Left ventricle myocardium inferior (tissue), 1 donor: ENCODE measurements at places on chromosomes 2 and 18.

GRCh38 chr18:7332452-7332851, 101.6 kb downstream of the LRRC30 start:
- no peak overlapping the region for H3K27ac ChIP-seq
- H3K4me3 ChIP-seq, result no peak overlapping the region
- no peaks in the 10 kb centered on the region for H3K36me3 ChIP-seq
- DNase-seq, result no peak

DNA sequence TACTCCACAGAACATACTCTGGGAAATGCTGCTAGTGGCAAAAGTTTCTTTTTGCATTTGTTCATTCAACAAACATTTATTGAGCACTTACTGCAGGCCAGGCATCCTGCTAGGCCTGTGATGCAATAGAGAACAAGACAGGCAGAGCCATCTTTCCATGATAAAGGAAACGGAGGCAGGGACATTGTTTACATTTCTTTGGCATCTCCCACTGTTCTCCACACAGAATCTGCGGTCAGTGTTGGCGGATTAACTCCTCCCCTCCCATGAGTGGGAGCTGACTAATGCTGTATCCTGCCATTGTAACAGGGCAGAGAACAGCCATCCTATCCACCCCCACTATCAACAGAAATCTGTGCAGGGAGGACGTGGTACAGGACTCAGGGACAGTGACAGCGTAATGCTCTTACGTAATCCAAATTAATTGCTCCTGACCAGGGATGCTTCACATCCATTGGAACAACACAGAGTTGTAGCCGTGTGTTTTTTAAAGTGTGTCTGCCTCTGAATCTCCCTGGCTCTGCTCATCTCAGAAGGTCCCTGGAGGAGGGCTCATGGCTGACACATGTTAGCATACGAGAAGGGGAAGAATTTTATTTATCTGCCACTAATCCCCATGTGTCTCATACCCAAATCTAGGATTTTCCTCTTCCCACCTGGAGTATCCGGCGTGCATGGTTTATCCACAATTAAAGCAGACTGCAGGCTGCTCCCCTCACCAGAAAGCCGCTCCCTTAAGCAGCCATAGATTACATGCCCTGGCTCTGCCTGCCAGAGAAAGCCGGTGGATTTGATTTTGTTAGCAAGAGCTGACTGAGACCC, 32.3 kb downstream of the STEAP3 start:
- no peaks in the 10 kb centered on the region for H3K27me3 ChIP-seq
- H3K27ac ChIP-seq, result no peak overlapping the region
- H3K4me1 ChIP-seq, result peaks cover 32% of the 10 kb centered on the region
- no peak overlapping the region for H3K4me3 ChIP-seq

- peak within 1 kb of the TSS; percentile 75 for H3K4me3 ChIP-seq
- peak; percentile 98 for DNase-seq
- peaks cover 66% of the 10 kb centered on the region for H3K36me3 ChIP-seq
- peaks cover 40% of the 10 kb centered on the region for H3K4me1 ChIP-seq
These were observed at the start of gene ABCB6 for GRCh38 chr2:219218732-219219701. Gene ABCB6, minus strand, starts transcription at chr2:219218958. Its CDS starts 285 bp downstream, at chr2:219218673.

GRCh38 chr2:144466637-144467036, 53.3 kb downstream of the ZEB2 start:
- no peak overlapping the region for H3K4me3 ChIP-seq
- no peaks in the 10 kb centered on the region for H3K27me3 ChIP-seq
- H3K36me3 ChIP-seq, result no peaks in the 10 kb centered on the region
- no peak overlapping the region for H3K27ac ChIP-seq

GRCh38 chr2:109440499-109441156, 173.1 kb downstream of the SEPTIN10 start:
- H3K4me3 ChIP-seq, result no peak overlapping the region
- H3K27me3 ChIP-seq, result no peaks in the 10 kb centered on the region
- peaks cover 41% of the 10 kb centered on the region for H3K36me3 ChIP-seq
- DNase-seq, result no peak
- H3K4me1 ChIP-seq, result peaks cover 43% of the 10 kb centered on the region

DNA sequence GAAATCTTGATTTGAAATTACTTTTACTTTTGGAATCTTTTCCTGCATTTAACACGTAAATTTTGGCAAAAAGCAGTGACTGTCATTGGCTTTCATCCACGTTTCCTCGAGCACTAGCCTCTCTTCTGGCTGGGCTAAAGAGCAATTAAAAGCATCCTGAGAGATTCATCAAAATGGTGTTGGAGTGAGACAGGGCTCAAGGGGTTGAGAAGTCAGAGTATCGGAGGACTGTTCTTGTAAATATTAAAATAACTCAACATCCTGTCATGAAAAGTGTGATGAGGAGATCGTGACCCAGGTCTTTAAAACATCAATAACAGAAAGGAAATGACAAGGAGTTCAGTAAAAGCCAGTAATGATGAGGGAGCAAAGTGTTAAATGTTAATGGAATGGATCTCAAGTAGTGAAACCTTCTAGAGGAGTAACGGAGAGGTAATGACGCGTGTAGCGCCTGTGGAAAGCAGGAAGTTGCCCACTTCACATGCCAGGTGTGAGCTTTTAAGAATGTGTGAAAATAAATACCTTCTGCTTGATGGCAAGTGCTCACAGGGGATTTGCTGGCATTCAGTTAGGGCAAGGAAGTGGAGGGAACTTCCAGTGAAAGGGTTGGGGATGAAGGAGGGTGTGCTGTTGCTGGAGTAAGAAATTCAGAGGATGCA, 754.4 kb downstream of the ADCYAP1 start:
- DNase-seq, result no peak
- no peaks in the 10 kb centered on the region for H3K36me3 ChIP-seq
- H3K27ac ChIP-seq, result no peak overlapping the region
- H3K27me3 ChIP-seq, result no peaks in the 10 kb centered on the region

- peak overlapping the region; percentile 81 for H3K4me3 ChIP-seq
- no peaks in the 10 kb centered on the region for H3K36me3 ChIP-seq
- peaks cover 15% of the 10 kb centered on the region for H3K27me3 ChIP-seq
- H3K4me1 ChIP-seq, result peaks cover 55% of the 10 kb centered on the region
These were observed 1.1 kb downstream of the NPC1 start for GRCh38 chr18:23585007-23585871.

DNA sequence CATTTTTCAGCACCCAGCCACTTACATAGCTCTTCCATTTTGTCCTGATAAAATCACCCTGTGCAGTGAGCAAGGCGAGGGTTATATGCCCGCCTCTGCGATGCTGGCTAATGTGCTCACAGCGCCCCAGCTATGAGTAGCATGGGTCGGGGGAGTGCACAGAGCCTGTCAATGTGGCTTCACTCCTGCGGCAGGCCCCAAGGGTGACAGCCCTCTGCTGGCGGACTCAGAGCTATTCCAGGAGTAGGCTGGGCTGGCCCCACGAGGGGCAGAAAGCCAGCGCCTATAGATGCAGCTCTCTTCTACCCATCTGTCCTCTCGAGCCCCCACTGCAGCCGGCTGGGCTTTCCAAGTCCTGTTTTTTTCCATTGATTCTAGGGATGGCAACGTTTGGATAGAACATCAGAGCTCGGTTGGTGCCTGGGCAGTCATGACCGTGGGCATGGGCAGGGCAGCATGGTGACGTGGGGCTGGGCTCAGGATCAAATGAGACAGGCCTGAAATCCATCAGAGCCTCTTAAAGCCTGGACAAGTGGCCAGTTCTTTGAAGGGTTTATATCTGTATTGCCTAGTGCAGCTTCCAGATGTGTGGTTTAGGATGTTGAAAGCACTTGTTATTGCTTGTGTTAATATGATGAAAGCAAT, 134.7 kb downstream of the MCFD2 start:
- H3K27ac ChIP-seq, result peak overlapping the region; percentile 78
- peaks cover 46% of the 10 kb centered on the region for H3K4me1 ChIP-seq
- DNase-seq, result peak; percentile 45
- H3K27me3 ChIP-seq, result no peaks in the 10 kb centered on the region
- no peak overlapping the region for H3K4me3 ChIP-seq
- no peaks in the 10 kb centered on the region for H3K36me3 ChIP-seq

- H3K4me3 ChIP-seq, result no peak overlapping the region
- H3K36me3 ChIP-seq, result no peaks in the 10 kb centered on the region
- no peak overlapping the region for H3K27ac ChIP-seq
- DNase-seq, result no peak
These were observed 90.6 kb downstream of the PAX3 start for GRCh38 chr2:222208010-222208690.

DNA sequence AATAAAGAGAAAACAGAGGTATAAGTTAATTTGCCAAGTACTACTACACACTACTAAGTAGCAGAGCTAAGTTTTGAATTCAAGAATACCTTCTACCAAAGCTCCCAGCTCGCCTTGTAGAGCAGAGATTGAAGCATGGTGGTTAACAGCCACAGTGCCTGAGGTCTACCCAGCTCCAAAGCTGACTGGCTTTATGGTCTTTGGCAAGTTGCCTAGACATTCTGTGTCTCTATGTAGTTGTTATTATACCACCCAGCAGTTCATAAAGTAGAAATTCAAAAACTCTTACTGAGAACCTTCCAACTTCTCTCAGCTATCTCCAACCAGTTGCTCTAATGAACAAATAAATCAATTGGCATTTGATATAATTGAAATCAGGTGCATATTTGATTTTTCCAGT, 87.8 kb downstream of the PDE11A start:
- H3K4me1 ChIP-seq, result no peaks in the 10 kb centered on the region
- H3K27me3 ChIP-seq, result no peaks in the 10 kb centered on the region
- no peaks in the 10 kb centered on the region for H3K36me3 ChIP-seq
- H3K4me3 ChIP-seq, result no peak overlapping the region
- DNase-seq, result no peak

DNA sequence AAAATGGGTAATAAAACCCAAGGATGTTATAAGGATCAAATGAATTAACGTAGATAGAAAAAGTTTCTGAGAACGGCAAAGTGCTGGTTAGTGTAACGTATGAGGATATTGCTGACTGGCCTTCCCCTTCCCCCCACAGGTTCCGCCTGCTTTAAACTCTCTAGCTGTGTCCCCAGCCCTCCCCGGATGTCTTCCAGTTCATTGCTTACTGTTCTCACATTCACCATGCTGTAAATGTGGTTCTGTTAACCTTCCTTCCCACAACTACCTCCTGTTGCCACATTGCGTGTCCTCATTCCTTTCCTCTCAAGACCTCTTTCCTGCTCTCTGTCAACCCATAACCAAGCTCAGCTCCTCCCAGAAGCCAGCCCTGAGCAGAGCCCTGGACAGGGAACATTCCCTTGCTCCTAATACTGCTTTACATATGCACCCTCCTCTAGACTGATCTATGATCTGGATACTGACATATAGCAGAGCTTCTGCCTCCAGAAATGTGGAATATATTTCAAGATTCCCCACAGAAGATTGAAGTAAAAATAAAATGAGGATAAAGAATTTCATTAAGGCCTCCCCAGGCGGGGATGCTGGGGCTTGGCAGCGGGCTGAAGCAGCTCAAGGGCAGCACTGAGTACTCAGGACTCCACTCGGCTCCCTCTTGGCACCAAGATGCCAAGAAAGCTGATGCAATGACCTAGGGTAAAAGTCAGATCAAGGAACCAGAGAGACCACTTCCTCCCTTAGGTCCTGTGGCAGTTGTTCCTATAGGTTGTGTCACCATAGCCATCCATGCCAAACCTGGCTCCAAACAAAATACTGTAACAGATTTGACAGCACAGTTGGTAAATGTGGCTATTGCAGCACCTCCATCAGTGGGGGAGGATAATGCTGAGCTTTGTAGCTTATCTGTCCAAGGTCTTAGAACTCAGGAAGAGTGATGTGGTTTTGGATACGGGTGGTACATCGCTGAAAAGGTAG, 136.4 kb upstream of the PIK3C3 start:
- no peak for DNase-seq
- no peaks in the 10 kb centered on the region for H3K4me1 ChIP-seq
- no peaks in the 10 kb centered on the region for H3K27me3 ChIP-seq
- no peak overlapping the region for H3K4me3 ChIP-seq
- no peak overlapping the region for H3K27ac ChIP-seq

GRCh38 chr2:232052591-232052990, 91.1 kb downstream of the DIS3L2 start:
- H3K36me3 ChIP-seq, result no peaks in the 10 kb centered on the region
- H3K4me1 ChIP-seq, result peaks cover 12% of the 10 kb centered on the region
- no peak overlapping the region for H3K4me3 ChIP-seq
- H3K27me3 ChIP-seq, result no peaks in the 10 kb centered on the region
- no peak overlapping the region for H3K27ac ChIP-seq
- no peak for DNase-seq

DNA sequence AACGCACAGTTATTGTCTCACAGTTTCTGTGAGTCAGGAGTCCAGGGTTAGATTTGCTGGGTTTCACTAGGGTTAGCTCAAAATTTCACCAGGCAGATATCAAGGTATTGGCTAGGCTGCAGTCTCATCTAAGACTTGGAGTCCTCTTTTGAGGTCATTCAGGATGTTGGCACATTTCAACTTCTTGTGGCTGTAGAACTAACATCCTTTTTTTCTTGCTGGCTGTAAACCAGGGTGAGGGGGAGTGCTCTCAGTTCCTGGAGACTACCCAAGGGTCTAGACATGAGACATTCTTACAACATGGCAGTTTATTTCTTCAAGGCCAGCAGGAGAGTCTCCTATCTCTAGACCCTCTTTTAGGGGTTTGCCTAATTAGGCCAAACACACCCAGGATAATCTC, 12.8 kb upstream of the CAVIN2 start:
- DNase-seq, result no peak
- no peaks in the 10 kb centered on the region for H3K36me3 ChIP-seq
- no peak overlapping the region for H3K4me3 ChIP-seq
- no peaks in the 10 kb centered on the region for H3K27me3 ChIP-seq
- H3K27ac ChIP-seq, result no peak overlapping the region

DNA sequence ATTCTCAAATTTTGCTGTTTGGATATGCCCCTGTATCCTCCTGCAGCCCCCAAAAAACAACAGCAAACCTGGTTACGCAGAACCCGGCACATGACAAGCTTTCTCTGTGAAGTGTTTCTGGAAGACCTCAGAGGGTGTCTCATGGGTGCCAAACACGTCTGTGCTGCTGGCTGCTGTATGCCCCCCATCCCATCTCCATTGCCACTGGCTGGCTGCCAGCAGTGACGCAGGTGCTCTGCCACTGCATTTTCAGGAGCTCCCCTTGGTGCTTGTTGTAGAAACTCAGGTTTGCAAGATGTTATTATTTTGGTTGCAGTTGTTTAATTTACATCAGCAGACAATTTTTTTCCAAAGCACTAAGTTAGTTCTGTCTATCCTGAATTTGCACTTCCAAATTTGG, 166.4 kb upstream of the FANCL start:
- no peak for DNase-seq
- H3K27ac ChIP-seq, result no peak overlapping the region
- H3K4me3 ChIP-seq, result no peak overlapping the region
- no peaks in the 10 kb centered on the region for H3K36me3 ChIP-seq
- H3K4me1 ChIP-seq, result no peaks in the 10 kb centered on the region
- no peaks in the 10 kb centered on the region for H3K27me3 ChIP-seq

GRCh38 chr2:212147921-212148513, 390.6 kb downstream of the ERBB4 start:
- H3K27me3 ChIP-seq, result no peaks in the 10 kb centered on the region
- no peak overlapping the region for H3K4me3 ChIP-seq
- H3K36me3 ChIP-seq, result no peaks in the 10 kb centered on the region
- H3K4me1 ChIP-seq, result no peaks in the 10 kb centered on the region
- H3K27ac ChIP-seq, result no peak overlapping the region
- DNase-seq, result no peak

- no peak overlapping the region for H3K27ac ChIP-seq
- no peaks in the 10 kb centered on the region for H3K27me3 ChIP-seq
- H3K36me3 ChIP-seq, result no peaks in the 10 kb centered on the region
- DNase-seq, result no peak
- H3K4me1 ChIP-seq, result peaks cover 41% of the 10 kb centered on the region
- no peak overlapping the region for H3K4me3 ChIP-seq
These were observed 76.2 kb upstream of the CHRNA1 start for GRCh38 chr2:174840436-174840835.

- peaks cover 11% of the 10 kb centered on the region for H3K4me1 ChIP-seq
- peak; percentile 27 for DNase-seq
- H3K27ac ChIP-seq, result no peak overlapping the region
- no peak overlapping the region for H3K4me3 ChIP-seq
- H3K27me3 ChIP-seq, result peaks cover 48% of the 10 kb centered on the region
These were observed 33.5 kb downstream of the LOXHD1 start for GRCh38 chr18:46623541-46623940.
